ENCODE measurements at places on chromosomes 4 and X.

- peak; percentile 62 for DNase-seq
These were observed 159.6 kb downstream of the PTTG2 start for GRCh38 chr4:38119668-38120385.

DNA sequence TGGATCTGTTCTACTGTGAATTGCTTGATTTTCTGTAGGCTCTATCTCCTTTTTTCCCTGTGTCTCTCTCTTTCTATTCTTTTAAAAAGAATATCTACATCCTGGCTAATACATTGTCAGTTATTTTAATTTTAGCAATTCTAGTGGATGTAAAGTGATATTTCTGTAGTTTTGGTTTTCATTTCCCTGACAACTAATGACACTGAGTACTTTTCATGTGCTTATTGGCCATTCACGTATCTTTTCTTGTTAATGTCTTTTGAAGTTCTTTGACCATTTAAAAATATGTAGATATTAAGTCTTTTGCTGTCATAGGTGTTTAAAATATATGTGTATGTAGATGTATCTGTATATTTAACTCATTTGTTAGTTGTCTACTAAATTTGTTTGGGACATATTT, 59.0 kb upstream of the SOX3 start:
- DNase-seq, result no peak

GRCh38 chr4:1760521-1761071, 32.5 kb upstream of the FGFR3 start:
- no peak for DNase-seq

GRCh38 chrX:65750674-65751469, 83.4 kb downstream of the MSN start:
- DNase-seq, result no peak

DNA sequence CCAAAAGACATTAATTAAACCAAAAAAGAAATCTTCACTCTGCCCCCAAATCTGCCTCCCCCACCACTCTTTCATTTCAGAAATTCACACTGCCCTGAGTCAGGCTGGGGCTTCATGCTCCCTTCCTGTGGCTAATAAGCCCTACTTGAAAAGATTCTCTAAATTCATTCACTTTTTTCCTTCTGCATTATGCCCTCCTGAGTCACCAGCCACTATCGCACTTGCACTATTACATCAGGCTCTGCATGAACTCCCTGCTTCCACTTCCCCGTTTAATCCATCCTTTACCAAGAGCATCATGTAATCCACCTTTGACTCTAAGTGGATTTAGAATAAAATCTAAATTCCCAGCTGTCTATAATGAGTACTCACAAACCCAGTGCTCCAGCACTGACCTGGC, 295.4 kb upstream of the KLF3 start:
- no peak for DNase-seq

DNA sequence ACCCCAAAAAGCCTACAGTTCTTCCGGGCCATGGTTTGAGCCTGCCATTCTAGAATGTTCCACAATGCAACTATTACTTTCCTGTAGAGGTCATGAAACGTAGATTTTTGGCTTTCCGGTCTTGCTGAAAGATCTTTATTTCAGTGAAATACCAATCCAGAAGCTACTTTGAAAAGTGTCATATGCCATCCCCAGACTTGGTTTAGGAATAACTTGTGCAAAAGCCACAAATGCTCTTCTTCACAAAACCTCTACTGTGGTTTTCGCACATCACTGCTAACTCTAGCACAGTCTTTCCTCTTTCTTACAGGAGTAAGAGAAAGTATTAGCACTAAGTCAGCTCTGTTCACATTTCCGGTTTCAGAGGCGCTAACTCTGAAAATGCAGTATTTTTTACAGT, 12.7 kb upstream of the CD40LG start:
- DNase-seq, result no peak

DNA sequence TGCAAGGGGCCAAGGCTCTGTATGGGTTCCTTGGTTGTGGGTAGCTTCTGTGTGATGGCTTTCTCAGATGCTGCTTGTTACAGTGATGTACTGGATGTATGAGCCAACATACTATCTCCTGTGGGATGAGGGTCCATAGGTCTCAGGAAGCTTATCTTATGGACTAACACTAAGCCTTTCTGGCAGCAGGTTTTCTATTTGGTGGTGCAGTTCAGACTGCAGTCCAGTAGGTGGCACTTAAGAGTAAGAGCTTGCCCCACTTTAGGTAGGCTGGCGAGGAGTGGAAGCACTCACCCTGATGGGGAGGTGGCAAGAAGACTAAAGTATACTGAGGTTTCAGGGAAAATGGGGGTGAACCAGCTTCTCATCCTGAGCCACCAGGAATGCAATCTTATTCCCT, 306.7 kb upstream of the MAOA start:
- DNase-seq, result peak; percentile 4
